Mesothelial cell of epicardium (in vitro differentiated cells): ENCODE measurements at places on chromosomes 1 and 21. TPM values are rescaled to one million over a fixed set of nuclear protein-coding genes. Genes with fewer than 3 reads are reported as not detected.
A peak's percentile ranks its signal among the peaks of the same experiment; 100 is the strongest.

CHRNB2 gene
- 0.31 to 0.58 TPM (median 0.45 TPM) in 3 replicates for total RNA-seq

FLAD1 gene
- total RNA-seq, result 46.8 to 49.6 TPM (median 48.3 TPM) in 3 replicates

GRCh38 chr1:114397601-114398000, 113.4 kb downstream of the TRIM33 start:
- peaks cover 41% of the 10 kb centered on the region for H3K36me3 ChIP-seq
- H3K4me1 ChIP-seq, result no peaks in the 10 kb centered on the region
- H3K4me3 ChIP-seq, result no peak overlapping the region
- H3K27ac ChIP-seq, result peak overlapping the region; percentile 7
- no peaks in the 10 kb centered on the region for H3K27me3 ChIP-seq

B3GALT5 gene
- 6.4 to 6.9 TPM (median 6.8 TPM) in 3 replicates for total RNA-seq

DNA sequence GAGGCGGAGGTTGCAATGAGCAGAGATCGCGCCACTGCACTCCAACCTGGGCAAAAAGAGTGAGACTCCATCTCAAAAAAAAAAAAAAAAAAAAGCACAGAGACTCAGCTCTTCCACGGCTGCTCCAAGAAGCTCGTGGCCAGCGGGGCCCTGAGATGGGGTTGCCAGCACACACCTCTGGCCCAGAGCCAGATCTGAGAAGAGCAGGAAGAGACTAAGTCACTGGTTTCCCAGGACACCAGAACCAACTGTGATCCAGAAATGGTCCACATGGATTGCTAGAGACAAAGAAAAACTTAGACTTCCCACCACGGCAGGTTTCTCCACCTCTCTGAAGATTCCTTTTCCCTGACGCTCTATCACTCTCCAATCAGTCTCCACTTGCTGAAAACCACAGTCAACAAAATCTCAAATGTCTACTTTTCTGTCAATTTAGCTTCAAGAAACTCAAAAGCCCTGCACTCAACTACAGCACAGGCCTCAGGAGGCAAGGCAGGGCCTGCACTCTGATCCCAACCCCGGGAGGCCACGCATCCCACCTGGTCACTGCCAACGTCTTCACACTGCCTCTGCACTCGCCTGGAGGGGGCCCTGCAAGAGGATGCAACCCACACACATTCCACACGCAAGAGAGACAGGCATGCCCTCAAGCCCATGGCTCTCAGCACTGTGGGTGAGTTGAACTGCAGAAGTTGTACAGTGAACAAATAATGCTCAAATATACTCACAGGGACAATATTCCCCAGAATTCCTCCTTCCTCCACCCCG, 79.0 kb downstream of the NPHP4 start:
- no peak overlapping the region for H3K4me3 ChIP-seq
- peak overlapping the region; percentile 67 for H3K27ac ChIP-seq
- H3K4me1 ChIP-seq, result peaks cover 27% of the 10 kb centered on the region
- peak; percentile 35 for DNase-seq

DNA sequence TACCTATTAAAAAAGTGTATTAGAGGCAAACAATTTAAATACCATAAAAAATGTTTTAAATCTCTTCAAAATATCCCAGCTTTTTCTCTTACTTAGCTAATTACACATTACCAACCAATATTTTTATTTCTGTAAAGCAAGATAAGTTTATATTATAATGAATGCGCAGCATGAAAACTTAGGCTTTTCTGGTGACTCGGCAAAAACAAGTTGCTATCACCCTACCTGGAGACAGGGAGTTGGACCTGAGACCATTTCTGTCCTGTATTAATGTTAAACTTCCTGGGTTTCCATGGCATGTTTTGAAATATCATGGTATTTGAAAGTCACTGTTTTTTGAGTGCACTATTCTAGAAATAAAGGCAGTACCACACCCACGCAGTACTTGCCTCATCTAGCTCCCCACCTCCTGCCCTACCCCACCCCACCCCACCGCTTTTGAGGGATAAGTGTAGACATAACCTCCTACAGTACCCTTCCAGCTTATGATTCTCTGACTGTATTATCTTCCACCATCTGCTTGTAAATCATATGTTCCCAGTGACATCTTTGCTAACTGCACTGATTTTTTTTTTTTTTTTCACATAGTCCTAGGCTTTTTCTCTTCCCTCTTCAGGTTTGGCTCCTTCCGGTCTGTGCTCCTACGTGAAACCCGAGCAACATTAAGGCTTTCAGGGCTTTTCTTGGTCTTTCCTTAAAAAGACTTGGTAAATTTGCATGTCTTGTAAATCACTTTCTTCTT, 77.5 kb downstream of the PHTF1 start:
- H3K4me3 ChIP-seq, result no peak overlapping the region
- peaks cover 5% of the 10 kb centered on the region for H3K36me3 ChIP-seq
- no peaks in the 10 kb centered on the region for H3K27me3 ChIP-seq

GRCh38 chr1:118871582-118872171, 116.5 kb downstream of the TBX15 start:
- DNase-seq, result no peak
- H3K4me1 ChIP-seq, result peaks cover 4% of the 10 kb centered on the region
- peaks cover 11% of the 10 kb centered on the region for H3K27me3 ChIP-seq
- no peaks in the 10 kb centered on the region for H3K36me3 ChIP-seq

DNA sequence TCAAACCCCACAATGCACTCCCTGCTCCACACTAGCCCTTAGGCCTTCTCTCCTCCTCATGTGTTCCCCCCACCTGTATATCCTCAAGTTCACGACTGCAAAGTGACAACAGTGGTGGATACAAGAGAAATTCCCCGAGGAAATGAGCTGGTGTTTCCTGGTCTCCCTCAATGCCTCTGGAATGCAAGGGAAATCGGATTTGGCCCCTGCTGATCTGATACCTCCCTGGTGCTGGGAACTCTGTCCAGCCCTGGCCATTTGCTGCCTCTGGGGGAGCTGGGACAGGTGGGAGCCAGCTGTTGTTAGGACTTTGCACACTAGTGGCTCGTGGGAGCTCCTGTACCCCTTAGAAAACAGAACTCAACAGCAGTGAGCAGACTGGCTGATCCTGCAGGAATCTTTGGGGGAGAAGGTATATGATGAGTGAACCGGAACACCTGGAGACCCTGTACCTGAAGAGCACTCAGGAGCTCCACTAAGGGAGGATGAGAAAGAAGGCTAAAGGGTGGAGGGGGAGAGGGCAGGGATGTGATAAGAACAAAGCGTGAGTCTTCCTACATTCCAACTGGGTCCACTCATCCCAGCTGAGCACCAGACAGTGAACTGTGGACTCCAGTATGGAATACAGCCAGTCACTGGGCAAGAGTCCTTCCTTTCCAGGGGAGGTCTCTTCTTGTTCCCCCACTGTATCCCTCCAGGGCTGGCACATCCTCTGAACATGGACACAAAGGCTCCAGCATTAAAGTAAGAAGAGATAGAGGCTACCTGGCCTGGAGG, 69.3 kb downstream of the PLXNA2 start:
- H3K27me3 ChIP-seq, result peaks cover 4% of the 10 kb centered on the region
- no peak overlapping the region for H3K27ac ChIP-seq
- H3K4me1 ChIP-seq, result peaks cover 32% of the 10 kb centered on the region
- DNase-seq, result no peak
- no peak overlapping the region for H3K4me3 ChIP-seq

DNA sequence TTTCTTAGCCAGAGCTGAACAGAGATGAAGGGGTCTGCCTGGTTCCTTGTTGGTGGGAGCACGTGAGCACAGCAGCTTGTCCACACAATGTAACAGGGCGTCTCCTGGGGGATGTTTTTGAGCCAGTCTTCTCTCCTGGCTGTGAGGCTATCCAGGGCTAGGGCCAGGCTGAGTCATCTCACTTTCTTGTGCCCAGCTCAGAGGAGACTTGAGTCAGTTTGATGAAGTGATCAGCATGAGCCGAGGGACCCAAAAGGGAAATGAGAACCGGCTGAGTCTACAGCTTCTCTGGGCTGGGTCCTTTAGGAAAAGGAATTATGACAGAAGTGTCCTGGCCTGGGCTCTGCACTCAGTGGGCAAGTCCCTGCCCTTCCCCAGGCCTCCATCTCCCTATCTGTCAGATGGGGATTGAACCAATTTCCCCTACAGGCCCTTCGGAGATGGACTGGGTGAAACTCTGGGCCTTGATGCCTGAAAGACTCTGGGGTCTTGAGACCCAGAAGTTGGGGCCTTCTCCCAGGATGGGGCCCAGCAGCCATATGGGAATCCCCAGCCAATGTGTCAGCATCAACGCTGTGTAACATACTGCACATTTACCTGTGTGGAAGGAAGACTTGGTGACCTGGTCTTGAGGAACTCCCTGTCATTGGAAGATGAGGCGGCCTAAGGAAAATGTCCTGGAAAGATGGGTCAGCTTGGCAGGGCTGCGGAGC, 36.6 kb downstream of the DMRTB1 start:
- no peak overlapping the region for H3K4me3 ChIP-seq
- no peak overlapping the region for H3K27ac ChIP-seq
- peaks cover 9% of the 10 kb centered on the region for H3K4me1 ChIP-seq
- H3K36me3 ChIP-seq, result no peaks in the 10 kb centered on the region
- peaks cover 47% of the 10 kb centered on the region for H3K27me3 ChIP-seq

MAN1C1 gene
- 2.9 to 3.2 TPM (median 2.9 TPM) in 3 replicates for total RNA-seq

FNDC10 gene
- total RNA-seq, result 5.4 to 6.2 TPM (median 5.4 TPM) in 3 replicates

GRCh38 chr1:112454316-112454715, 54.4 kb upstream of the WNT2B start:
- no peak overlapping the region for H3K27ac ChIP-seq
- H3K27me3 ChIP-seq, result no peaks in the 10 kb centered on the region
- H3K36me3 ChIP-seq, result peaks cover 36% of the 10 kb centered on the region
- no peak for DNase-seq
- H3K4me1 ChIP-seq, result peaks cover 4% of the 10 kb centered on the region

C1orf87 gene
- total RNA-seq, result not detected in 3 replicates

SV2A gene
- 19.1 to 20.3 TPM (median 19.6 TPM) in 3 replicates for total RNA-seq

DNA sequence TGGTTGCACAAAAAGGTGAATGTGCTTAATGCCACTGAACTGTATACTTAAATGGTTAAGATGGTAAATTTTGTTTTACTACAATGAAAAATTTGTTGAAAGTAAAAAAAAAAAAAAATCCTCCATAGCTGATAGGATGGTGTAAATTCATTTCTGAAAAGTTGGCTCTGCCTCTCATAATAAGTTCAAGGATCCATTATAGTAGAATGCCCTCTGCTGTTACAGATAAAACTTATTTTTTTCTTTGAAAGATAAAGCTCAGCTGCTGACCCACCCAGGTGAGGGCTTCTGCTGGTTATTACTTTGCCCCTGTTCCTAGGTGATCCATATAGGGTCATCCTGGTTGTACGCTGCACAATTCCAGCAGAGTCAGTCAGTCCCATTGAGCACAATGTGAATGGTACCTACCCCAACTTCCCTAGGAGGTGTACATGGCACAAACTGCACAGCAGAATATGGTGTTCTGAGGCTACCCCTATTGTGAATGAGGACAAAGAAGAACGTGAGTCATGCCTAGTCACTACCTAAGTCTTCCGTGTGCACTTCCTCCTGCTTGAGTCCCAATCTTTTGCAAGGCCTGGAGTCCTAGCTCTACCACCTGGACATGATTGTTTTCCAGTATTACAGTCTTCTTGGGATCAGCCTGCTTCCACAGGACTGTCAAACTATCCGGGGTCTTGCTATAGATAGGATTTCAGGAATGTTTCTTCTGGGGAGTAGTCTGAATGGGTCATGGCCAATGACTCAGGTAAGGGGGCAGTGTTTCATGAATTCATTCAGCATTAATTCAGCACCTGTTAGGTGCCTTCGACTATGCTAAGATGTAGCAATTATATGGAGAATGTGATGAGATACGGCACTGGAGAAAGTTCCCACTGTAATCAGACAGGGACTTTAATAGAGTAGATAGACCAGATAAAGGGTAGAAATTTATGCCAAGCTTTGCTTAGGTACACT, 20.8 kb upstream of the CD5L start:
- no peak overlapping the region for H3K27ac ChIP-seq
- H3K36me3 ChIP-seq, result no peaks in the 10 kb centered on the region
- DNase-seq, result no peak
- peaks cover 13% of the 10 kb centered on the region for H3K27me3 ChIP-seq
- H3K4me1 ChIP-seq, result no peaks in the 10 kb centered on the region
- H3K4me3 ChIP-seq, result no peak overlapping the region

GRCh38 chr1:79517470-79518224, 511.1 kb upstream of the ADGRL4 start:
- H3K36me3 ChIP-seq, result no peaks in the 10 kb centered on the region
- DNase-seq, result no peak
- no peaks in the 10 kb centered on the region for H3K4me1 ChIP-seq
- H3K4me3 ChIP-seq, result no peak overlapping the region

IL10RB gene
- total RNA-seq, result 17.2 to 19.2 TPM (median 19.1 TPM) in 3 replicates

GRCh38 chr1:180662709-180663108, 30.9 kb downstream of the XPR1 start:
- H3K27ac ChIP-seq, result no peak overlapping the region
- H3K27me3 ChIP-seq, result no peaks in the 10 kb centered on the region
- no peak for DNase-seq
- H3K4me1 ChIP-seq, result no peaks in the 10 kb centered on the region

BTBD8 gene
- 6.6 to 8.7 TPM (median 8.4 TPM) in 3 replicates for total RNA-seq

- no peak for DNase-seq
- H3K4me3 ChIP-seq, result peak overlapping the region; percentile 24
- H3K36me3 ChIP-seq, result no peaks in the 10 kb centered on the region
These were observed 7.5 kb downstream of the MIER1 start for GRCh38 chr1:66932291-66932690.

DNA sequence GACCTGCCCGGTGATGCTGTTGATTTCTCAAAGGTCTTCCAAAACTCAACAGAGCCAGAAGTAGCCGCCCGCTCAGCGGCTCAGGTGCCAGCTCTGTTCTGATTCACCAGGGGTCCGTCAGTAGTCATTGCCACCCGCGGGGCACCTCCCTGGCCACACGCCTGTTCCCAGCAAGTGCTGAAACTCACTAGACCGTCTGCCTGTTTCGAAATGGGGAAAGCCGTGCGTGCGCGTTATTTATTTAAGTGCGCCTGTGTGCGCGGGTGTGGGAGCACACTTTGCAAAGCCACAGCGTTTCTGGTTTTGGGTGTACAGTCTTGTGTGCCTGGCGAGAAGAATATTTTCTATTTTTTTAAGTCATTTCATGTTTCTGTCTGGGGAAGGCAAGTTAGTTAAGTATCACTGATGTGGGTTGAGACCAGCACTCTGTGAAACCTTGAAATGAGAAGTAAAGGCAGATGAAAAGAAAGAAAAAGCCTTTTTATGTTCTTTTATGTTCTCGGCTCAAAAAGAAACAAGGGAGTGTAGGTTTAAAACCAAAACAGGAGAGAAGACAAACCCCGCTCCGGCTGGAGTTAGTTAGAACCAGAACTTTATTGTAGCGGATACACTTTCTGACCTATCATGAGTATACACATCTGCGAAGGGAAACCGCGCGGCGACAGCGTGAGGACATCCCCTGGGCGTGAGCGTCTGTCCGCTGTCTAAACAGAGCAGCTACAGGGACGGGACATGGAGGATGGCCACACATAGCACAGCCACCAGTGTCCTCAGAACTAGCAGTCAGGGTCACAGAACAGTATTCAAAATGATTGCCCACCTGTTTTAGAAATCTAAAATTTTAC, 77.1 kb downstream of the PIK3CD start:
- H3K4me3 ChIP-seq, result no peak overlapping the region
- H3K27me3 ChIP-seq, result no peaks in the 10 kb centered on the region
- H3K27ac ChIP-seq, result no peak overlapping the region
- H3K36me3 ChIP-seq, result peaks cover 47% of the 10 kb centered on the region
- DNase-seq, result no peak

DNA sequence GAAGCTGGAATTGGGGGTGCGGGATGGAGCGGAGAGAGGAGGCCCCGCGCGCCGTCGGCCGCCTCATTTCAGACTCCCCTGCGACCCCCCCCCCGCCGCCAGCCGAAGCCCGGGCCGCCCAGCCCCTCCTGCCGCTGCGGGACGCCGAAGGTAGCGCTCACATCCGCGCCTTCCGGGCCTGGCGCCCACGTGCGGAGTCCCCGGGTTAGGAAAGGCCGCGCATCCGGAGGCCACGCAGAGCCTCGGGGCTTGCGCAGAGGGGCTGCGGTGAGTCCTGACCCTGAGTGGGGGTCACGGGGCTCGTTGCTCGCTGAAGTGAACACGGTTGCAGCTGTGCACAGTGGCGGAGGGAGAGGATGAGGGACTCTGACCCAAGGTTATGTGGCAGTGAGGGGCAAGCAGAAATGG, 552 bp upstream of the ZNF496 start:
- peak overlapping the region; percentile 84 for H3K27ac ChIP-seq
- H3K4me1 ChIP-seq, result peaks cover 50% of the 10 kb centered on the region
- peak; percentile 66 for DNase-seq
- peaks cover 5% of the 10 kb centered on the region for H3K36me3 ChIP-seq
